ENCODE measurements at places on chromosomes 3 and 15. TPM values are rescaled to one million over a fixed set of nuclear protein-coding genes. Genes with fewer than 3 reads are reported as not detected.

Gene KNL1
- total RNA-seq = 1.6 TPM

Gene UBXN7
- 36.9 TPM for total RNA-seq

Gene IL20RB
- total RNA-seq = 0.14 TPM

DNA sequence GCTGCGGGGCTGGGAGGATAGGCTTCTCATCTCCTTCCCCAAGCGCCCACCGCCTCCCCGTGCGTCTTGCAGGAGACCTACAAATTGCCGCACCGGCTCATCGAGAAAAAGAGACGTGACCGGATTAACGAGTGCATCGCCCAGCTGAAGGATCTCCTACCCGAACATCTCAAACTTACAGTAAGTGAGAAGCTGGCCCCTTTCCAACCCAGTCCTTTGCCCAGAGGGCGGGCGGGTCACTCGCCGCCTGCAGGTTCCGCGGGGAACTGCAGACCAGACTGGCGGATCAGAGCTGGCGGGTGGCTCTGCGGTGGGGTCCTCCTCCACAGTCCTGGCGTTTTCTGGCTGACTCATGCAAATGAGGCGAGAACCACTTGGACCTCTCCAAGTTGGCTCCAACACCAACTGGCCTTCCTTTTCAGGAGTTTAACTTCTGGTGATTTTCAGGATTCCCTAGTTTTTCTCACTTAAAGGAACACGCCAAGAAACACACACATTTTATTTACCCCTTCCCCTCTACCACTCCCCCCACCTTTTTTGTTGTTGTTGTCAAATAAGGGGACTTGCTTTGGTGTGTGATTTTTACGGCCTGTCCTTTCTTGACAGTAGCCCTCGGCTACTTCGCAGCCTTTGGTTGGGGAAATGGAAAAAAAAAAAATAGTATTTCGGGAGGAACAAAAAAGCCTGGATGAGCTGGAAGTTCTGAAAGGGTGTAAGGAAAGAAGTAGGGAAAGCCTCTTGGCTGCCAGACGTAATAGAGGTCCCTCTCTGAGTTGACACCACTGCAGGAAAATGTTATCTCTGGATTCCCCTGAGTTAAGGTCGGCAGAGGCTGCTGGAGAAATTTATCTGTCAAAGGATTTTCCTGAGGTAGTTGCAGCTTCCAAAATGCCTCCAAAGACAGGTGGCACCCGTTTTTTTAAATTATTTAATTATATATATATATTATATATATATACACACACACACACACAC lies 1.3 kb downstream of the BHLHE40 start:
- peak overlapping the region; percentile 98 for H3K27ac ChIP-seq
- H3K27me3 ChIP-seq = no peaks in the 10 kb centered on the region
- H3K4me1 ChIP-seq = peaks cover 31% of the 10 kb centered on the region
- peak; percentile 92 for DNase-seq
- no peaks in the 10 kb centered on the region for H3K36me3 ChIP-seq
- peak overlapping the region; percentile 68 for H3K4me3 ChIP-seq

DNA sequence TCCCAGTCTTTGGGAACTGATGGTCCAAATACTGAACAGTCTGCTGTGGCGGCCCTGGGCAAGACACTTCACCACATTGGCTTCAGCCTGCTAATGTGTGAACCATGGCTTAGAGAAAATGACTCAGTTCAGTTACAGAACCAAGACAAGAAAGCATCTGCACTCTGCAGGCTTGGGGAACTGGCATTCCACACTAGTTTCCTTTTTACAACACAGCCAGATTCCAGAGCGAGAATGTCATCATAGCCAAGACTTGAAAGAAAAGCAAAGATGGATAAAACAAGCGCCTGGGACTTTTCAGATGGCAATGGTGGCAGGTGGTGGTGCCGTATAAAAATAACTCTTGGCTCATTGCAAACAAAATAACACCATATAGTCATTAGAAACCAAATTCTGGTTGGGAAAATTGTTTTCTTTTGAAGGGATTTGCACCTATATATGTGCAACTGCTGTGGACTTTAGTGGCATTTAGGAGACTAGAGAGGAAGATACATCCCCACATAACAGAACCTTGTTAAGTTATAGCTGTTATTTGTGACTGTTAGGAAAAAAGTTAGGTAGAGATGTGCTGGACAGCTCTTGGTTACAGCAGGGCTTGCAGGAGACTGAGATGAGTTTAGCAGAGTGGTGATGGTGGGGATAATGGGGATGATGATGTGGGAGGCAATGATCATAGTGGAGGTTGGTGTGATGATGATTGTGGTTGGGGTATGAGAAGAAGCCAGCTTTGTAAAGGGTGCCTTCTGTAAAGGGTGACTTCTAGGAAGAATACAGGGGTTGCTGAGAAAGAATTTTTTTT lies 273.6 kb downstream of the THRB start:
- H3K27me3 ChIP-seq = no peaks in the 10 kb centered on the region
- peak; percentile 19 for DNase-seq
- no peaks in the 10 kb centered on the region for H3K4me1 ChIP-seq
- H3K36me3 ChIP-seq = no peaks in the 10 kb centered on the region
- no peak overlapping the region for H3K4me3 ChIP-seq
- H3K27ac ChIP-seq = no peak overlapping the region

- peak overlapping the region; percentile 63 for H3K27ac ChIP-seq
- H3K27me3 ChIP-seq = no peaks in the 10 kb centered on the region
- no peak overlapping the region for H3K4me3 ChIP-seq
- peak; percentile 95 for DNase-seq
- no peaks in the 10 kb centered on the region for H3K36me3 ChIP-seq
These were observed 50.6 kb downstream of the SLC6A6 start for GRCh38 chr3:14452740-14453710.
